ENCODE measurements at places on chromosomes 4 and X.

DNA sequence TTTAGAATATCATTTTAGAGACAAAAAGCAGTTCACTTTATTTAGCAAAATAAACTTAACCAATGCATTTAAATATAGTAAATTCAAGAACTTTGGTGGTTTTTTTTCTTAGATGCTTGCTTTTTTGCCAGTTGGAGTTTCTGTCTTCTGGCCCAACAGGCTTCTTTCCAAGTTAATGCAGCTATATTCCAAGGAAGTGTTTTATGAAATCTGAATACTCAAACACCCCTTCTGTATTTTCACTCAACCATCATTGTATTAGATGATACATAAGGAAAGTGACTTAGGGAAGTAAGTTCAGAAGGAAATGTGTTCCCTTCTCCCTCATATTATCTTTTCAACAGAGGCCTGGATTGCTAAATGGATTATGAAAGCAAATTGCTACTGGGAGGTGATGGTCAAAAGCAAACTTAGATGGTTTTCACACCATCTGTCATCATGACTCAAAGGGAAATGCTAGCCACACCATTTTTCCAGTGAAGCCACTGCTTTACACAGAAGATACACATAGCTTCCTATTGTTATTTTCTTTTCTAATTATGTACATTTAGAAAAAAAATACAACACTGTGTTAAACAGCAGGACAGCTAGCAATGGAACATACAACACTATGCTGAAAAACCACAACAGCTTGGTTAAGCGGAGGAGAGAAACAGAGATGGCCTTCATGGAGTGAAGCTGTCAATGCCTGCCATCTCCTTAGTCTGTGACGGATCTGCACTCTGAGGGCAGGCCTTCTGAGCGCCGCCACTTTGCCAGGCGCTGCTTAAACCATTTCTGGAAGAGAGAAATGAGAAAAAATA, 32.9 kb downstream of the HOPX start:
- no peak for DNase-seq

DNA sequence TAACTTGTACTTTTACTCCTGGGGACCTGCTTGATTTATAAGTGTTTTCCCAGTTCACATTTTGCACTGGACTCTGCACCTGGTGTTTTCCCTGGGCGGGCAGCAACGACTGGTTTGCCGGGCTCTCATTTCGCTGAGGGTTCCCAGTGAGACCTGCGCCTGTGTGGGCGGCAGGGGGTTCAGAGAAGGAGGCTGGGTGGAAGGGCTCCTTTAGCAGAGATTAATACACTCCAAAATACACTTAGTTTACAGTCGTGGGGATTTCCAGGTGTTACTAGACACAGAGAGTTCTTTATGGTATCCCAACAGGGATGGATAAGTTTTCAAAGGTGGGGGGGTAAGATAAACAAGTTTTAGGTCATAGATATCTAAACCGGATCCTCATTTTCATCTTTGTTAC, 53.0 kb upstream of the SHISA3 start:
- no peak for DNase-seq

DNA sequence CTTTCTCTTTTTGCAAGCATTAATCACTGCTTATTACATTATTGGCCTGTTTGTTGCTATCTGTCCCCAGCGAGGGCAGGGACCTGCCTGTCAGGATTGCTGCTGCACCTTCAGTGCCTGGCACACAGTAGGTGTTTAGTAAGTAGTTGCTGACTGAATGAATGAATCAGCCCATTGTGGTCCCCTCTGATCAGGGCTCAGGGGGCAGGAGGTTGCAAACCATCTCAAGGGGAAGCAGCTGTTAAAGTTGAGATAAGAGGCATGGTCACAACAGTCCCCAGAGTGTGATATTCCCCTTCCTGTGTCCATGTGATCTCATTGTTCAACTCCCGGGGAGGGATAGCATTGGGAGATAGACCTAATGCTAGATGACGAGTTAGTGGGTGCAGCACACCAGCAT, 85.4 kb downstream of the WFS1 start:
- no peak for DNase-seq

DNA sequence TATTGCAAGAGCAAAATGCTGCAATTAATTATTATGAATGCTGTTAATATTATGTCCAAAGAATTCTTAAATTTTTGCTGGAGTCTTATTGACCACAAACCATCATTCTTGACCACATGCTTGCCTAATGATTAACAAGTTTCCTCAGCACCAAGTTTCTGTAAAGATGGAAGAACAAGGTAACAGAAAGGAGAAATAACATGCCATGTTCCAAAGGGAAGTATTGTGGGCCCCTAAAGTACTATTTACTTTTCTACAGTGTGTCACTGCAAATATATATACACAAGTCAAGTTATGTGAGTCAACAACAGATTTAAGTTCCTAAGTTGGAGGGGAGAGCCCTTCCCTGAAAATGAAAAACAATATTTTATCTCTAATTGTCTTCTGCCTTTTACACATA, 20.6 kb downstream of the FAM47E start:
- DNase-seq: no peak

GRCh38 chrX:36436361-36436760, 516.8 kb downstream of the CFAP47 start:
- no peak for DNase-seq

DNA sequence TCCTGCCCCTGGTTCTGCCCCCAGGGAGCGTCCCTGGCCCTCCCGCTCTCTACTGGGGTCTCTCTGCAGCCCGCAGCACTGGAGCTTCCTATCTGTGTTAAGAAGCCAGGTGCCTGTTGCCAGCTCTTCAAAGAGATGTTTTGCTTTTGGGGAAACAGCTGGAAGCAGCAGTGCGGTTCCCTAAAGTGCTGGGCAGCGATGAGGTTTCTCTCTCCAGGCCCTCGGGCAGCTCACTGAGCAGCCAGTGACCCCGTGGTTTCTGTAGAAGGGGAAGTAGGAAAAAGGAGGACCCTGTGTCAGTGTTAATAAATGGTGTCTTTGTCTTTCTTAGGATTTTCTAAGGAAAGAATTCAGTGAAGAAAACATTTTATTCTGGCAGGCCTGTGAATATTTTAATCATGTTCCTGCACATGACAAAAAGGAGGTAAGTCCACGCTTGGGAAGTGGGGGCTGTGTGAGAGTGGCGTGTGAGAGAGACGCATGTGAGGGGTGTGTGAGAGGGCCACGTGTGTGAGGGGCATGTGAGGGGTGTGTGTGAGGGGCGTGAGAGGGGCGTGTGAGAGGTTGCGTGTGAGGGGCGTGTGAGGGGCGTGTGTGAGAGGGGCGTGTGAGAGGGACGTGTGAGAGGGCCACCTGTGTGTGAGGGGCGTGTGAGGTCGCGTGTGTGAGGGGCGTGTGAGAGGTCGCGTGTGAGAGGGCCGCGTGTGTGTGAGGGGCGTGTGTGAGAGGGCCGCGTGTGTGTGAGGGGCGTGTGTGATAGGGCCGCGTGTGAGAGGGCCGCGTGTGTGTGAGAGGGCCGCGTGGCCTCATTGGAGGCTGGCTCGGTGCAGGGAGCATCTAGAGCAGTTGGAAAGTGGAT, 27.1 kb upstream of the HGFAC start:
- DNase-seq: no peak

DNA sequence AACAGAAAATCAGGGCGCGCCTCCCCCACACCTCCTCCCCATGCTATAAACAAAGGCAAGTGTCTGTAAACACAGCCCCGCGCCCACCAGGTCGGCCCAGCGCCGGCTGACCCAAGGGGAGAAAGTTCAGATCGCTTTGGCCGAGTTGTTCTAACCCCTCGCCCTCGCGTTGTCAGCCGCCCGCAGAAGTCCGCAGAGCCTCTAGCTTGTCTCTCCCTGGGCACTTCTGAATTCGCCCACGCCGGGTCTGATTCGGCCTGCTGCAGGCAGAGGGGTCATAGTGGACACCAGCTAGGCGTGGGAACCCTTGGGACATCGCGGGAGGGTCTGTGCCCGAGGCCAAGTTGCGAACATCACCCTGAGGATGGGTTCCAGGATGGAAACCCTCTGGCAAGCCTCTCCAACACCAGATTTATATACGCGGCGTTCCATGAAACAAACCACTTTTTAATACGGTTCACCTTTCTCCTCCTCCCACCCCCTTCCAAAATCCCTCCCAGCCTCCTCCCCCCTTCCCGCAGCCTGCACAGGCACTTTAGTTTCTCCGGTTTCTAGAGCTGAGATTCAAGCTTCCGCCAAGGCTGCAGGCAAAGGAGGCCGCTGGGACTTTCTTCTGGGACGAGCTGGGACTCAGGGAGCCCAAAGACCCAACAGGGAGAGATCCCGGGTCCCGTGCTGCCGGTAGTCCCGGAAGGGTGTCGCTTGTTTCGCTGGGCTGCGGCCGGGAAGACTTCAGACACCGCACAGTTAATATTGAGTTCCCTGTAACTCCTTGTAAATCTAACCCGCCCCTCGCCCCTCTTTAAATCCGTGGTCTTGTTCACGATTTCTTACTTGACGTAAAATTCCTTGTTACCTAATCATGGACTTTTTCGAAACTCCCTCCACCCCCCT, 4.7 kb downstream of the HAND2 start:
- DNase-seq: no peak

GRCh38 chrX:149829751-149830191, 48.0 kb downstream of the MAGEA9 start:
- DNase-seq: no peak

DNA sequence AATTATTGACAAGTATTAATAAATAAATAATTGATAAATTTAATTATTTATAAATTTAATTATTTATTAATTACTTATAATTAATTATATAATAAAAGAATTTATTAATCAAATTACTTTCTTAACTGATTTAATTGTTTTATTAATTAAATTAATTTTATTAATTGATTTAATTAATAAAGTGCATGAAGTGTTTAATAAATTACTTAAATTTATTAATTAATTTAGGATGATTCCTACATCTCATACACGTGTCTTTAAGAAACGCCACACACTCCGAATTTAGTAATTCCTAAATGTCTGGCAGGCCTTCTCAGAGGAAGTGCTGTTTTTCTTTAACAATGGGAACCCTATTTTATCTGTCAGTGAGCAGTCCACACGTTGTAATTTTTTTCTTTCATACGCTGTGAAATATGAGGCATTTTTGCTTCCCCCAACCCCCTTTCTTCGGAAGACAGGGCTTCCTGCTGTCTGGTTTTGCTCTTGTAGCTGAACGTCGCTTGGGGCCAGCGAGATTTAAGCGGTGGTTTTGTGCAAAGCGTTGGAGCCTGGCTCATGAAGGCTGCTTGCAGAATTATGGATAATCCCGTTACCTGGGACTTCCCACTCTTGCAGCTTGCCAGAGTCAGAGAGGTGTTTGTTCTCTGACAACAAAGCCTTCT, 46.8 kb downstream of the CRLF2 start:
- no peak for DNase-seq

DNA sequence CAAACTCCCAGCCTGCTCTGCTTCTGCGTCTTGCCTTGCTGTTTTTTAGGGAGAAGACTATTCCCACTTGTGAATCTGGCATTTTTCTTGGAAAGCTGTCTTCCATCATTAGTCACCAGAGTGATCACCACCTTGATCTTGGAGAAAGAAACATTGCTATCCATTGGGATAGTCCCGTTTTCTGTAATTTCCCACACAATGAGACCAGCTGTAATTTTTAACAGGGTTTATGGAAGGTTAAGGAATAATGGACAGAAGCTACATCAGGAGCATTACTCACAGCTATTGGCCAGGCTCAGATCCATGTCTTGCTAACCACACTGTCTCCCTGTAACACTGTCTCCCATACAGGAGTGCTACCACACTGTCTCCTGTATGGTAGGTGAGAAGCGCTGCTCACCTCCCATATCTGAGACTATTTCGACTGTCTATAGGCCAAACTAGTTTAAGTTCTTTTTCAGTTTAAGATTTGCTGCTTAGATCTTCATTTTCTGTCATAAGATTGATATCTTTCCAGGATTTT, 523.0 kb downstream of the SPRY1 start:
- no peak for DNase-seq
